ENCODE measurements at places on chromosomes 16 and 17. TPM values are rescaled to one million over a fixed set of nuclear protein-coding genes. Genes with fewer than 3 reads are reported as not detected.

Gene EIF3C
- total RNA-seq, result 171 TPM

Gene ETV4
- total RNA-seq, result 1.6 TPM

Gene CPSF4L
- not detected for total RNA-seq

Gene TNFRSF13B
- total RNA-seq, result not detected

Gene ZG16
- total RNA-seq, result not detected

Gene FOXC2
- total RNA-seq, result not detected

Gene MPP3
- 58.5 TPM for total RNA-seq

Gene ZNF200
- 16.3 TPM for total RNA-seq

Gene GSE1
- 108 TPM for total RNA-seq

Gene C16orf96
- total RNA-seq, result 0.63 TPM

Gene RHBDL3
- 2.5 TPM for total RNA-seq

Gene OR3A3
- not detected for total RNA-seq

Gene RDM1
- total RNA-seq, result 0.94 TPM

Gene MT1G
- not detected for total RNA-seq

Gene CARD14
- total RNA-seq, result 0.31 TPM

Gene TOP2A
- 39.8 TPM for total RNA-seq

Gene TP53TG3C
- total RNA-seq, result not detected

Gene PCYT2
- 31.3 TPM for total RNA-seq

Gene RNF40
- 124 TPM for total RNA-seq

Gene ASPA
- total RNA-seq, result 1.3 TPM

Gene ZP2
- total RNA-seq, result not detected

Gene CA10
- total RNA-seq, result 12.2 TPM

Gene PRAC2
- not detected for total RNA-seq
